Smooth muscle cell of the brain vasculature (primary cell): ENCODE measurements at places on chromosomes 13 and 19.
A peak's percentile ranks its signal among the peaks of the same experiment; 100 is the strongest.

- no peak for DNase-seq
These were observed 1697.2 kb upstream of the PCDH20 start for GRCh38 chr13:63112799-63113395.

- no peak for DNase-seq
These were observed 56.4 kb upstream of the STARD13 start for GRCh38 chr13:33341861-33342452.

- DNase-seq, result no peak
These were observed 28.3 kb downstream of the INSR start for GRCh38 chr19:7265963-7266362.

- no peak for DNase-seq
These were observed 222.6 kb upstream of the MAB21L1 start for GRCh38 chr13:35698911-35699576.

DNA sequence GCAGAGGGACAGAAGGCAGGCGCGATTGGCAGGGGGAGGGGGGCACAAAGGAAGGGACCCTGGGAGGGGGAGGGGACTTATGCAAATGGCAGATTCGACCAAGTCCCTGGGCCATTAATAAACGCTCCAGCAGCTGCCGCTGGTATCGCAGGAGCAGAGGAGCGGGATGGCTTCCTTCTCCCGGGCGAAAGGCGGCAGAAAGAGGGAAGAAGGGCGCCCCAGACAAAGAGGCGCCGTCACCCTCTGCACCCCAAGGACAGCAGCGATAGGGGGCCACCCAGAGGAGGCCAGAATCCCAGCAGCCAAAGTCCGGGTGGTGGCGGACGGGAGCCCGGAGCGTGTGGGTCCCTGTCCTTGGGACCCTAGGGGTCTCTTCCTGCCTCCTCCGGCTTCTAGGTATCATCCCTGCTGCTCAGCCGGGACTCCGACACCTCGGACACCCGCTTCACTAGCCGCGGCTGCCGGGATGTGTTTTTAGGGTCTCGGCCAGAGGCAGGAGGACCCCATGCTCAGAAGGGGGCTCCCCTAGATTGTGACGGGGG, 1.9 kb downstream of the PTPRS start:
- DNase-seq, result no peak

DNA sequence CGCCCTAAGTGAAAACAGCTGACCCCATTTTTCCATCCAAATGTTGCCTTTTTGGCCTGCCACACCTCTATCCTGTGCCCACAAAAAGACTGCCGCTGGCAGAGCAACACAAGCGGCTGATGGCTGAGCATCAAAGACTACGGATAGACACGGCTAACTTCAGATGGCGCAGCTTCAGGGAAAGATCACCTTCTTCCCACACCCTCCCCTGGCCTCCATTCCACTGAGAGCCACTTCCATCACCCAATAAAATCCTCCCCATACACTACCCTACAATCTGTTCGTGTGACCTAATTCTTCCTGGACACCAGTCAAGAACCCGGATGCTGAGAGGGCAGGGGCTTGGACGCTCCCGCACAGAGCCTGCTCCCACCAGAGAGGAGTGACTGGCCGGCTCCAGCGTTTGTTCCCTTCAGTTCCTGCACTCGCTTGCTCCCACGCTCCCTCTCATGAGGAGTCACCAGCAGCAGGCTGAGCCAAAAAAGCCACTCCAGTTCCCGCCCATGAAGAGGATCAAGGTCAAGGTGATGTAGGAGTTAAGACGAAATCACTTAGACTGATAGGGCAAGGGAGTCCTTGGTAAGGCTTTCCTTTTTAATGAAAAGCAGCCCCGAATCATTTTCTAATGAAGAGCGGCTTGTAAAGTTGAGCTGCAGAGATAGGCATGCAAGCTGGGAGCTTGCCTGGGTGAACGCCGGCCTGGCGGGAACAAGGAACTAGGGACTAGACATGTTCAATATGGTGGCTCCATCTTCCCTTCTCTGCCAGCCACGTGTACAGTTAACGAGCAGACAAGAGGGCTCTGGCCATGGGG, 35.7 kb downstream of the TSKS start:
- DNase-seq, result no peak

DNA sequence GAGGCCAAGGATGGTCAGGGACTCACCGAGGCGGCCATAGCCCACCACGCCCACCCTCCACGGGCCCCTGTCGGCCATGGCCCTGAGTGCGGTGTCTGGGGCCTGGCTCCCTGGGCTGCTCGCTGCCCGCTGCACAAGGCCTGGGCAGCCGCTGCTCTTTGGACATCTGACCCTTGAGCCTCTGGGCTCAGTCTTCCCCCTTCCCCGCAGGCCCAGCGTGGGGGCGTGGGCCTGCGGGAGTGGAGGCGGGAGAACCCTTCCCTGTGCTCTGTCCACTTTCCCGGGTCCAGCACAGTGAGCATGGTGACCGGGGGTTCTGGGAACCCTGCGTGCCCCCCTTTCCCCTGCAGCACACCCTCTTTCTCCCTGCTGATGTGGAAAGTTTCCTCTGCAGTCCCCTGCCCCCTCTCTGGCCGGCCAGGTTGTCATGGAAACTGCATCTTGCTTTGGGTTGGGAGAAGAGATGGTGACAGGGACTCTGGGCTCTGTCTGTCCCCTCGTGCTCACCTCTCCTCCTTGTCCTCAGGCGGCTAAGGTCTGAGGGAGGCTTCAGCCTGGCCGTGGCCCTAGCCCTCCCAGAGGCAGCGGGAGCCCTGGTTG, at the start of gene ASPDH:
TSS of gene ASPDH (minus strand) at position 168 of the 600 bp plus-strand sequence. CDS start at position 78, 90 bp downstream.
- no peak for DNase-seq

DNA sequence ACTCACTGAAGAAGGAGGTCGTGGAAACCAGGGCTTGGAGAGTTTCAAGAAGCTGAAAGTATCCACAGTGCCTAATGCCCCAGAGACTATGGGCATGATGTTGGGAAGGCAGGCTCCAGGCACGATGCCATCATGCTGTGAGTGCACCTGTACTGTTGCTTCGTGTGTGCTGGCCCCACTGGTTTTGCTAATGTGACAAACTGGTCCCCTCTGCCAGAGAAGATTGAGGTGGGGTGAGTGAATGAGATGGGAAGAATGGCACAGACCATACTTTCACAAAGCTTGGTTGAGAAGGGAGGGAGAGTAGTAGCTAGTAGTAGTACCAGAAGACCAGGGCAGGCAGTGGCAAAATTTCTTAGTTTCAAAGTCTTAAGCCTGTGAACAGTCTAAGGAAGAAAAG, 19.0 kb upstream of the POP4 start:
- no peak for DNase-seq

DNA sequence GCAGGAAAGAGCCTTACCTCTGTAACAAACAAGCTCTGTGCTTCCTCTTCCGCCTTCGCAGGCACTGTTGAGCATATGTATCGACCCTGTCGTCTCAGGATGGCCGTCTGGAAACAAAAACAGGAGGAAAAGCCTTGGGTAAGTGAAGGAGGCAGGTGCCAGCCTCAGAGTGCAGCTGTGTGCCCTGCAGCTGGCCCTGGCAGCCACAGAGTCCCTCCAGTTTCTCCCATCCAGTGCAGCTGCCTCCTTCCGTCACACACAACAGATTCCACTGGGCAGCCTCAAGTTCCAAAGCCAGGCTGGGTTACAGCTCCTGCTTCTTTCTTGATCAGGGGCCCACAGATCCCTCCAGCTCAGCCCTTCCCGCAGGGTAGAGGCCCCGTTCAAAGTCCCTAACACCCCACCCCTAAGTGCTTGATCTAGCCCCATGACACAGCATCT, 47.7 kb downstream of the DOCK9 start:
- DNase-seq, result peak; percentile 2

DNA sequence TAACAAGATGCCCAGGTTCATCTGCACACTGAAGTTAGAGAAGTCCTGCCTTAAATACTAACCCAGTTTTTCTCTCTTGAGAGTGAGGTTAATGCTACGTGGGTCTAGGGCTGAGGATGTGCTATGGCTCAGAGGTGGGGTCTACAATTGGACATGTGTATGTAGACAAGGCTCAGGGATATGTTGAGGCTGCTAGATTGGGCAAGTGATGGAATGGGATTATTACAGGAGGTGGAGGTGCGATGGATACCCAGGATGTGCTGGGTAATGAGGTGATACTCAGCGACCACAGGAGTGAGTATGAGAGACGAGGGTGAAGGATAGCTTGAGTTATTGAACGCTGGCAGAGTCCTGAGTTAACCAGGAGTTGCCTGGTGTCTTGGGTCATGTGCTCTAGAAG, 38.1 kb downstream of the PPP2R1A start:
- no peak for DNase-seq

GRCh38 chr13:51759240-51759639, 44.7 kb downstream of the DHRS12 start:
- no peak for DNase-seq

DNA sequence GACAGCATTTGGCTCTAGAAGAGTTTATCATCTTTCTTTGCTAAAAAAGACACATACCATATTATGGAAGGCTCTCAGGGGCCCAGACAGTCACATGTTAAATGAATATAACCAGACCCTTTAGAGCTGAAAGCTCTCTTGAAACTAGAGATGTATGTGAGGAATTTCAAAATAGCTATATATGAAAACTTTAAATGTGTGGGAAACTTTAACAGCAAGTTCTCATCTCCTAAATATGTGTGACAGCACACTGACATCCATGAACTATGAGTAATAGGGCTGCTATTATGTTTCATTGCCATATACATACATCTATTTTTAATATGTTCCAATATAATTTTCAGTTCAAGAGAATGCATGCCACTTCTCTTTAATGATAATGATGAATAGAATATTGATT, 509.5 kb downstream of the GPC6 start:
- DNase-seq, result no peak

DNA sequence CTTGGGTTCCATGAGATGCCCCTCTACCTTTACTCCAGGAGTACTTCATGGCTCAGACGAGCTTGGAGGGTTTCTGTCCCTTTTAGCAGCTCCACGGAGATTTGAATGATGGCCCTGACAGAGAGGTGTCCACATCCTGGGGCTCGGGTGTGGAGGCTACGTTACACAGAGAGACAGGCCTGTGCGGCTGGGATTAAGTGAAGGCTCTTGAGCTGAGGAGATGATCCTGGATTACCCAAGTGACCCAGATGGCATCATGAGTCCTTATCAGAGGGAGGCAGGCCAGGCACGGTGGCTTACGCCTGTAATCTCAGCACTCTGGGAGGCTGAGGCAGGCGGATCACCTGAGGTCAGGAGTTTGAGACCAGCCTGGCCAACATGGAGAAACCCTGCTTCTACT, 12.4 kb downstream of the DPP9 start:
- no peak for DNase-seq

GRCh38 chr13:69956349-69956748, 151.3 kb upstream of the ATXN8OS start:
- no peak for DNase-seq

- no peak for DNase-seq
These were observed 189.5 kb upstream of the MIR17HG start for GRCh38 chr13:91158017-91158395.

DNA sequence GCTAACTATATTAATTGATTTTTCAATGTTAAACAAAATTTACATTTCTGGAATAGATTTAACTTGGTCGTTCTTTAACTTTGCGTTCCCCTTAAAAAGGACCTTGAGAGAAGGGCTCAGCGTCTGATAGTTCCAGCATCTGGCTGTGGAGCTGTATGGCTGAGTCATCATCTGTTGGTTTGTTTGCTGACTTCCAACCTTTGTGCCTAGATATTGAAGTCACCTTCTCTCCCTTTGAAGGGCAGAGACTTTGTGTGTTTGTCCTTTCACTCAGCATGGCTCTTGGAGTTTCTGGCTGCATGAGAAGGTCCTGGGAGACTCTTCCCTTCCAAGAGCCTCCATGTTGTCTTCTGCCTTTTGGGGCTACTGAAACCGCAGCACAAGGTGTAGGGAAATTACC, 16.6 kb upstream of the IRS2 start:
- no peak for DNase-seq

DNA sequence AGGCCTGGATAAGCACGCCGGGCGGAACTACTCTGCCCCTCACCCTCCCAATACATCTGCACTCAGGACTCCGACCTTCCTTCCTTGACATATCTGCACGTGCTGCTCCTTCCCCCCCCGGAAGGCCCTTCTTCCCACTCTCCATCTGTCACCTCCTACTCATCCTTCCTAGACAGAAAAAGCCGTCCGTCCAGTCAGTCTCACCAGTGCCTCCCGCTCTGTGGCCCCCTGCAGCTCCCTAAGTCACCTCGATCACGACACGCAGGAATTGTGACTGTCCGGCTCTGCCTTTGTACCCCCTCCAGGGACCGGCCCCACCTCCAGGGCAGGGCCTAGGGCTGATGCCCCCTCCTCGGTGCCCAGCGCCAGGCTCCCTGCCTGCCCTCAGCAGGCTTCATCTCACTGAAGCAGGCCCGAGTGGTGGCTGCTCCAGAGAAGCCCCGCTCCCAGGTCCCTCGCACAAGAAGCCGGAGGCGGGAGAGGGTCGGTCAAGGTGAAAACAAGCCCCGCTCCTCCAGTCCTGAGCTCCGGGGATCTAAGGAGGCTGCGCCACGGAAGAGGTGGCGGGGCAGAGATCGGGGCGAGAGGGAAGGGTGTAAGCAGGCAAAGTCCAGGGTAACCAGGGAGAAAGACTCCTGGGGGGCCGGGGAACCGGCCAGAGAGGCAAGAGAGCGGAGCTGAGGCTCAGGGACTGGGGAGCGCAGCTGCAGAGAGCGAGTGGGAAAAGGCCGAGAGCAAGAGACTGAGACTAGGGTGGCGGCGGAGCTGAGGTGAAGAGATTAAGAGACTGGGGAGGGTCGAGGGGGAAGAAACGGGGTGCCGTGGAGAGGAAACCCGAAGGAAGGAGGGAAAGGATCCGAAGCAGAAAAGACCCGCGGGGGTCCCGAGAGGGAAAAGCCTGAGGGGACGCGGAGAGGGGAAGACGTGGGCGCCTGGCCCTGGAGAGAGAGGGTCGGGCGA, 1.1 kb downstream of the PPP6R1 start:
- no peak for DNase-seq

DNA sequence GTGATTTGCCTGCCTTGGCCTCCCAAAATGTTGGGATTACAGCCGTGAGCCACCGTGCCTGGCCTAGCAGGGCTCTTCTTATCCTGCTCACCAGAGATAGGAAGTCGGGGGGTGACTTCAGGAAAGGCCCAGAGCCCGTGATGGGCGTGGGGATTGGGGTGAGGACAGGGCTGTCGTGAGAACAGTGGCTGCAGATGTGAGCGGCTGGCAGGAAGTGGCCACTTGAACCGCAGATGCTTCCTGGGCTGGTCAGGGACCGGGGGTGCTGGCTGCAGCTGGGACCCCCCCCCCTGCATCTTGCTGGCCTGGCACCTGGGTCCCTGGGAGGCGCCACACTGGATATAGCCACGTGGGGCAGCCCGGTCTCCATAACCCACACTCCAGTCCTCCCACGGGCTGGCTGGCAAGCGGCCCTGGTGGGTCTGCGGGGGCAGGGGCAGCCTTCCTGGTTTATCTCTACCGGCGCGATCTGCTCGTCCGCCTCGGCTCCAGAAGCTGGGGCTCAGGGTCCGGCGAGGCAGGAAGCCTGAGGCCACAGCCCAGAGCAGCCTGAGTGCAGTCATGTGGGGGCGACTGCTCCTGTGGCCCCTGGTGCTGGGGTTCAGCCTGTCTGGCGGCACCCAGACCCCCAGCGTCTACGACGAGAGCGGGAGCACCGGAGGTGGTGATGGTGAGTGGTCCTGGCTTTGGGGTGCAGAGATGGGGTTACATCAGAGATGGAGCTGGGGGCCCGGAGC, at the start of gene F2RL3:
TSS of gene F2RL3 (plus strand) at position 371 of the 737 bp plus-strand sequence. CDS start at position 562, 191 bp downstream.
- no peak for DNase-seq
